ENCODE measurements at places on chromosomes 6 and 20. TPM values are rescaled to one million over a fixed set of nuclear protein-coding genes. Genes with fewer than 3 reads are reported as not detected.

DNA sequence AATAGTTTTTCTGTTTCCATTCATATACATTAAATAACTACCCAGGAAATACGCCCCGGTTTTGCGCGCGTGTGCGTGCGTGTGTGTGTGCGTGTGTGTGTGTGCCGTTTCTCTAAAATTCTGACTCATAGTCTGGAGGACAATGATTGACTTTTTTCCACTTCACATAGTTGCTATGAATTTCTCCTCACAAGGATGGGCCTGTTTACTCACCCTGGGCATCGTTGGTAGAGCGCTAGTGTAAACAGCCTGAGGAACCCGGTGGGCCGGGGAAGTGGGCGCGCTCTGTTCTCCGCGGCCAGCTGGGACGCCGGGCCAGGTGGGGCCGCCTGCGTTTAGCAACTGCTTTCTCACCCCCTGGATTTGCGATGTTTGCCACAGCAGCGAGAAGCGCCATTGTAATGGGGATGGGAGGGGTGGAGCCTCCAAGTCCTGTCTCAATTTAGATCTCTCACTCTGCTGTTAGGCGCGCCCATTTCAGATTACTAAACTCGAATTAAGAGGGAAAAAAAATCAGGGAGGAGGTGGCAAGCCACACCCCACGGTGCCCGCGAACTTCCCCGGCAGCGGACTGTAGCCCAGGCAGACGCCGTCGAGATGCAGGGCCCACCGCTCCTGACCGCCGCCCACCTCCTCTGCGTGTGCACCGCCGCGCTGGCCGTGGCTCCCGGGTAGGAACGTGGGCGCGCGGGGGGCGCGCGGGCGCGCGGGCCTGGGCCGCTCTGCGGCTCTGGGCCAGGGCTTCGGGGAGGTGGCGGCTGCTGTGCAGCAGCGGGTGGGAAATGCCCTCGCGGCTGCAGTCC is at the start of gene CD109:
Gene CD109, plus strand, starts transcription at position 585 of the 803 bp plus-strand sequence. Its CDS starts 13 bp downstream, at position 598.
- DNase-seq, result peak; percentile 42

- no peak for DNase-seq
Observed at GRCh38 chr20:9499126-9499899, 15.1 kb upstream of the LAMP5 start.

- no peak for DNase-seq
Observed at GRCh38 chr6:130026859-130027258, 8.5 kb downstream of the L3MBTL3 start.

GRCh38 chr6:73675466-73676098 is 20.4 kb upstream of the CD109 start:
- peak; percentile 60 for DNase-seq

DNA sequence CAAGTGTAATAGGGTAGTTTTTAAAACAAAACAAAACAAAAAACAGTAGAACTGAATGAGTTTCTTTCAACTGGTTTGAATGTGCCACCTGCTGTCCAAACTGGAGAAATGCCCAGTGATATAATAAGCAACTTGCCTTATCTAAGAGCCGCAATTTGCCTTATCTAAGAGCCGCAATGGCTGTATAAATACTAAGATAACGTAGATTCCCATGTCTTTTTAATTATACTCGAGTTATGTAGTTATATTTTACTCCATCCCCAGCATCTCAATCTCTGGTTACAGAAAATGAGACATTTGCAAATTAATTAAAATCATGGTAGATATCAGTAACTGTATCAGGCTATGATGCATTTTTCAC is 67.2 kb downstream of the RPP40 start:
- DNase-seq, result no peak

- no peak for DNase-seq
Observed at GRCh38 chr20:20603339-20603990, 109.0 kb downstream of the RALGAPA2 start.

DNA sequence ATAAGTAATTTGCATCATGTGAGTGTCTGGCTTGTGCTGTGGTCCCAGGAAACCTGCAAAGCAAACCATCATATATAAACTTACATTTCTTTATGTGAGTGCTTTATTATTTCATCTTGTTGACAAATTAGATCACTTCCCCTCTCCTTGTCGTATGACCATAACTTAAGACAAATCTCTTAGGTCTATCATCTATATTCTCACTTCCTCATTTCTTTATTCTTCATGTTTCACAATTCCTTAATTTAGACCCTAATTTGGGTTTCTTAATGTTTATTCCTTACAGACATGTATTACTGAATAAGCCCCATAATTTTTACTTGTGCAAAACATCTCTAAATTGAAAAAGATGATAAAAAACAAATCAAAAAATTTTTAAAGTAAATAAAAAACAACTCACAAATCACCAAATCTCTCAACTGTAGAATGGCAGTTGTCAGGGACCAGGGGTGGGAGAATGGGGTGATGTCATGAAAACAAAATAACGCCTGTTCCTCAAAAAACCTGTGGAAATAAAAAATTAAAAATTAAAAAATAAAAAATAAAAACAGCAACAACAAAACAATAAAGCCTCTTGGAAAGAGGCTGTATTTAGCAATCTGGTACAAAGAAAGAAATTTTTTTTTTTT is 49.5 kb upstream of the FBXO30 start:
- no peak for DNase-seq

DNA sequence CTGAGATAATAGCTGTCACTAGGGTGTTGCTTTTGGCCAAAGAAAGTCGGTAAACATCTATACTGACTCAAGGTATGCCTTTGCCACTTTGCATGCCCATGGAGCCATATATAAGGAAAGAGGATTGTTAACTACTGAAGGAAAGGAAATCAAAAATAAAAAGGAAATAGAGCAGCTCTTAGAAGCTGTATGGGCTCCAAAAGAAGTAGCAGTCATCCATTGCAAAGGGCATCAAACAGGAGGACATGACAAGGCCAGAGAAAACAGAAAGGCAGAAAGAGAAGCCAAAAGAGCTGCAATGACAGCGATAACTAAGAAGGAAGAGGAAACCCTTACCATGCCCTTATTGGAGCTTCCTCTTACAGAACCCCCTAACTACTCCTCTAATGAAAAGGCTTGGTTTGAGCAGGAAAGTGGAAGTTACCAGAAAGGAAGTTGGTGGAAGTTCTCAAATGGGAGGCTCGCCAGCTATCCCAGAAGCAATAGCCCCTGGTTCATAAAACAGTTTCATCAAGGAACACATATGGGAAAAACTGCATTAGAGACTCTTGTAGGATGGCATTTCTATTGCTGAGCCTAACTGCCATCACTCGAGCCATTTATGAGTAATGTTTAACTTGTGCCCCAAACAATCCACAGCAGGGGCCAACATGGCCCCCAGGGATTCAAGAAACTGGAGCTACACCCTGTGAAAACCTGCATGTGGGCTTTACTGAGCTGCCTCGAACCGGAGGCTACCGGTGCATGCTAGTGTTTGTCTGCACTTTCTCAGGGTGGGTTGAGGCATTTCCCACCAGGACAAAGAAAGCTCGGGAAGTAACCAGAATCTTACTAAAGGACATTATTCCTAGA is 7.0 kb downstream of the IL22RA2 start:
- DNase-seq, result no peak

DNA sequence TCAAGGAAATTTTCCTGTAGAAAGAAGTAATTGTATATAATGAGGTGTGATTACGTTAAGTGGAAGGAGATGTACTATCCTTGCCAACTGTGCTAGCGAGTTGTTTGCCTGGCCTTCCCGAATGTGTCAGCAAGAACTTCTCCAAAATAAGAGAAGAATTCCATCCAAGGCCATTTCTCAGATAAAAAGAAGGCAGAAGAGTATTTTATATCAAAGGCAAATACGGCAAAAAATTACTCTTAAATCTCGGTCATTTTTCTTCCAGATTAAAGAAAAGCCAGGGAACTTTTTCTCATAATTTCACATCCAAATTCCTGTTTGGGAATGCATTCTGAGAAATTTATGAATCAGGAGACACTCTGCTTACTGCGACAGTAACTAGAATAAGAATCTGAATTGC is 290.6 kb downstream of the CBLN4 start:
- no peak for DNase-seq

CD2AP gene
- 92.2 TPM for polyA plus RNA-seq

PACRG gene
- polyA plus RNA-seq, result 5.3 TPM
